ENCODE measurements at places on chromosomes 6 and 20.

DNA sequence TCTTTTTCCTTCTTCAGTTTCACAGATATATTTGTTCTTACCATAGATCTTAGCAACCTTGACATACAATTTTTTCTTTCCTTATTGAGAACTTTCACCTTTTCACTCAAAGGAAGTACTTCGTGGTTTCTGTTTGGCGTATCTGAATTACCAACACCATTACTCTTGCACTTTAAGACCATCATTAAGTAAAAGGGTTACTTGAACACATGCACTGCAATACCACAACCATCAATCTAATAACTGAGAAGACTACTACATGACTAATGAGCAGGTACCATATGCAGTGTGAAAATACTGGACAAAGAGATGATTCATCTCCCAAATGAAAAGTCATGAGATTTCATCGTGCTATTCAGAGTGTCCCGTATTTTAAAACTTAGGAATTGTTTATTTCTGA, 21.7 kb upstream of the SENP6 start:
- DNase-seq, result no peak

DNA sequence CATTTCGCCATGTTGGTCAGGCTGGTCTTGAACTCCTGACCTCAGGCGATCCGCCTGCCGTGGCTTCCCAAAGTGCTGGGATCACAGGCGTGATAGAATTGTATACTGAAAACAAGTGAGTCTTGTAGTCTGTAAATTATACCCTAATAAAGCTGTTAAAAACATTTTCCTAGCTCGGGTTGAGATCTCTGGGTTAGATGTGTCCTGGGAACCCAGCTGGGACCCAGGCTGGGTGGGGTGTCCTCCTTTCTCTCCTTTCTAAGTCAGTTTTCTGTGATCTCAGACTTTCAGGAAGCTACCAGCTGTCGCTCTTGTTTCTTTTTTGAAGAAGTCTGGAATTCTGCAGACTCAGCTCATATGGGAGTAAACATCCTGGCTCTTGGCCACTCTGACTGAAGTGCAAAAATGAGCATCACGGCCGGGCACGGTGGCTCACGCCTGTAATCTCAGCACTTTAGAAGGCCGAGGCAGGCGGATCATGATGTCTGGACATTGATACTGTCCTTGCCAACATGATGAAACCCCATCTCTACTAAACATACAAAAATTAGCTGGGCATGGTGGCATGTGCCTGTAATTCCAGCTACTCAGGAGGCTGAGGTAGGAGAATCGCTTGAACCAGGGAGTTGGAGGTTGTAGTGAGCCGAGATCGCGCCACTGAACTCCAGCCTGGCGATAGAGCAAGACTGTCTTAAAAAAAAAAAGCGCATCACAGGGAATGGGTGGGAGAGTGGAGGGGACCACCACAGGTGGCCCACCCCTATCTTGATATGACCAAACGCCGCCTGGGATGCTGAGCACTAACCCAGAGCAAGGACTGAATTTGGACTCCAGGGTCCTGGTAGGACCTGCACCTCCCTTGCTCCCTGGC, 9.9 kb upstream of the PCIF1 start:
- peak; percentile 60 for DNase-seq

- DNase-seq, result no peak
These were observed 8.1 kb downstream of the SLC2A4RG start for GRCh38 chr20:63747622-63748069.

DNA sequence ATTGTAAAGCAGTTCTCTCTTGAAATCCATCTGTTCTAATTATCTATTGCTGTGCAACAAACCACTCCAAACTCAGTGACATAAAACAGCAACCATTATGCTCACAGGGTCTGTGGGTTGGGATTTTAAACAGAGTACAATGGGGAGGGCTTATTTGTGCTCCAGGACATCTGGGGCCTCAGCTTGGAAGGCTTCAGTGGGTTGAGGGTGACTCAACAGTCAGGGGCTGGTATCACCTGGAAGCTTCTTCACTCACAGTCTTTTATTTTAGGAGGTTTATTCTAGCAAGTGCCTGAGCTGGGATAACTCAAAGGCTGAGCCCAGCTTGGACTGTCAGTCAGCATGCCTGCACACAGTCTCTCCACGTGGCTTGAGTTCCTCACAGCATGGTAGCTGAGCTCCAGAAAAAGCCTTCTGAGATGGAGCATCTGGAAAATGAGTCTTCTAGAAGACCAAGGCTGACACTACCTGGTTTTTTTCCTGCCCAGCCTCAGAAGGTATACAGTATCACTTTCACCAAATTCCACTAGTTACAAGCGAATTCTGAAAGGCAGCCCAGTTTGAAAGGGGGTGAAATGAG, 234.6 kb upstream of the ID4 start:
- peak; percentile 47 for DNase-seq

DNA sequence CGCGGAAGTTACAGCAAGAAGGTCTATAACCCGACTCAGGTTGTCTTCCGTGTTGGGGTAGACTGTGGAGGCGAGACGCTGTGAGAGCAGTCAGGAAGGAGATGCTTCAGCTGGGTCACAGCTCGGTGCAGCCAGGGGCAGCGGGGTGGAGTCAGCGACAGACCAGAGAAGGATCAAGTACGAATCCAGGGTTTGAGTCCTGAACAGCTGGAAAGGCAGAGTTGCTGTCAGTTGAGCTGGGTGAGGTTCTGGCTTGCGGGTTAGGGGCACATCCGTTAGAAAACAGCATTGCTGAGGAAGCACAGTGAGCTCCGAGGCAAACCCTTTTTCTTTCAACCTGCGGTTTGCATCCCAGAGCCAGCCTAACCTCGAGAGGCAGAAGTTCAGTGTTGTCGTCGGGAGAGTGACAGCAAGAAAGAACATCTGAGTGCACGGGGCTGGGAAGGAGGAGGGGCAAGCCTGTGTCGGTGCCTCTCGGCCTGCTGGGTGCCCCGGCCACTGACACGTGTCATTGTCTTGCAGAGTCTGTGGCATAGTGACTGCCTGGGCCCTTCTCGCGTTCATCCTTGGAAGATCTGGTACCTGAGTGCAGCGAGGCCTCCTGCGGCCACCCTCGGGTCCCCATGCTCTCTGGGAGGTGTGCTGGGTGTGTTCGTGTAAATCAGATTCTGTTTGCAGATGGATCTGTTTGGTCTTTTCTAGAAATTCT, 20.0 kb downstream of the PNLDC1 start:
- DNase-seq, result no peak

GRCh38 chr6:136740050-136740974, 52.0 kb downstream of the MAP3K5 start:
- DNase-seq, result no peak

DNA sequence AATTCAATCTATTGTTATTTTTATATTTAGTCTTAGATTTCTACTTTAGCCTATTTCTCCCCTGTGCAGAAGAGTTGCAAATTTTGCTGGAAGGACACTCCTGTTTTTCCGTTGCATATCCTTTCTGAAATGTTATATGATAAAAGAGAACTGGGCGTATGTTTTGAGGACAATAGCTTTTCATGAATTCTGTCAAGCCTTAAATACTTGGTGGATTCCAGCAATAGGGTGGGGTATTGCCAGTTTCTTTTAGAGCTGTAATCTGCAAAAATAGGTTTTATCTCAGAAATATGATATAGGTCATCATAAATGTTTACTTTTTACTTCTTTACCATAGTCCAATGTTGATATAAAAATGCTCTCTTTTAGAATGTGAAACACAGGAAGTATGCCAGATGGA, 42.0 kb downstream of the VTA1 start:
- no peak for DNase-seq

DNA sequence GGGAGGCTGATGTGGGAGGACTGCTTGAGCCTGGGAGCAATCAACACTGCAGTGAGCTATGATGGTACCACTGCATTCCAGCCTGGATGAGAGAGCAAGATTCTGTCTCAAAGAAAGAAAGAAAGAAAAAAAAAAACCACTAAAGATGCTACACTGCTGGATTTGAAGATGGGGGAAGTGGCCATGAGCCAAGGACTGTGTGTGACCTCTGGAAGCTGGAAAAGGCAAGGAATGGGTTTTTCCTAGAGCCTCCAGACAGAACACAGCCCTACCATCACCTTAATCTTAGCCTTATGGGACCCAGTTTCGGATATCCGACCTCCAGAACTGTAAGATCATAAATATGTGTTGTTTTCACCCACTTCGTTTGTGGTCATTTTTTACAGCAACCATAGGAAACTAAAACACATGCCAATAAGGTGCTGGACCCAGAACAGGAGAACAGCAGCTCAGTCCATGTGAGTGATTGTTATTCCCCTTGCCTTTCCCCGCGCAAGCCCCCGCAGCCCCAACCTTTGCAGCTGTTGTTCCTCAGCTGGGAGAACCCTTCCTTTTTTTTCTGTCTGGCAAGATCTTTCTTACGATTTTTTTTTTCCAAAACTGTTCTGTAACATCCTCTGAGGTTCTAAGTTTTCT, 11.1 kb upstream of the VAPB start:
- DNase-seq, result no peak

DNA sequence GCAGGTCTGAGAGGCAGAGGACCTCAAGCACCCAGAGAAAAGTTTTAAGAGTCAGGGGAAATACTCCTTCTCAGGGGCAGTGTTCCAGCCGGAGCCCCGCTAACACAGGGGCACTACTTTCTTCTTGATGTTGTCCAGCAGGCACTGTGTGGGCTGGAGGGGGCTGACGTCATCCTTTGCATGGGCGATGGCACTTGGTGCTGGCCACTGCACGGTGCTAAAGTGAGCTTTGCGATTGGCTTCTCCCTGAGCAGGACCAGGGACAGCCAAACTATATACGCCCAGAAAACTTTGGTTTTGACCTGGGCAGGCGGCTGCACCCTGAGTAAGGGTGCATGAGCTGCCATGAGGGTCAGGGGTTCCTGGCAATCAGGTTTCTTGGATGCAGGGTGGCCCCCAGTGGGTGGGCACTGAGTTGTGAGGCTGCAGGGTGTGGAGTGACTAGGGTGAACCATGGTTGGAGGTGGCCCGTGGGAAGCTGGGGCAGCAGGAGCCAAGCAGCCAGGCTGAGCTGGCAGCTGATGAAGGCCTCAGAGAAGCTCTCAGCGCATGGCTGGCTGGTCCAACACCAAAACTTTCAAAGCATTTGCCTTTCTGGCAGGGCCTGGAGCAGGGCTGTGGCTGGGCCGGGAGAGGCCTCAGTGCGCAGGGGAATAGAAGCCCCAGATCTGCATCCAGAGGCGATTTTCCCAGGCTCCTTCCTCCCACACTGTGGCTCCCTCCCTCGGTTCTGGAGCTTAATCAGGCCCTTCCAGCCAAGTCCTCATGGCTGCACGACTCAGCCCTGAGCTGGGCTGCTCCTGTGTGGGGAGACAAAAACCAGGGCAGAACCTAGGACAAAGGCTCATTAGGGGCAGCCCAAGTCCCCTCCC, 18.3 kb downstream of the MRPS18A start:
- DNase-seq, result peak; percentile 65

- DNase-seq, result no peak
These were observed 264.0 kb downstream of the PRKN start for GRCh38 chr6:162463576-162463975.
